Activated naive CD8-positive, alpha-beta T cell treated with anti-CD3 and anti-CD28 coated beads, Interleukin-2, amount 50 U/mL, for 16 hours (primary cell): ENCODE measurements at places on chromosomes 4 and X.

DNA sequence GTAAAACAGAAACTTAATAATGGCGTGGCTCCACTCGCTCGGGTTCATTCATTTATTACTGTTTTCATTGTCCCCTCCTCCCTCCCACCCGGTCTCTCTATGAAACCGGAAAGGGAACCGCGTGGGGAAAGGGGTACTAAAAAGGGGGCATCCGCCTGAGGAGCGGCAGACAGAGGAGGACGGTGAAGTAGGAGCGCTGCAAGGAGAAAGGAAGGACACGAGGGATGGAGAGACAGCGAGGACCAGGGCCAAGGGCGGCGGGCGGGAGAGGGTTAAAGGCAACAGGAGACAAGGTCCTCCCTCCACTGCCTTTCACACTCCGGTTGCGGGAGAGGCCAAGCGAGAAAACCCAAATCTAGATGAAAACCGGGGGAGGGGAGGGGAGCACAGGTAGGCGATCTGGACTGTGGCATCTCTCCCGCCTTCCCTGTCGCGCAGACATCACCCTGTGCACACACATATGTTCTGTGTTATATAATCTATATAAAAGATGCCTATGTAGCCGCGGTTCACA is 829 bp downstream of the ELOVL6 start:
- DNase-seq: peak; percentile 46

DNA sequence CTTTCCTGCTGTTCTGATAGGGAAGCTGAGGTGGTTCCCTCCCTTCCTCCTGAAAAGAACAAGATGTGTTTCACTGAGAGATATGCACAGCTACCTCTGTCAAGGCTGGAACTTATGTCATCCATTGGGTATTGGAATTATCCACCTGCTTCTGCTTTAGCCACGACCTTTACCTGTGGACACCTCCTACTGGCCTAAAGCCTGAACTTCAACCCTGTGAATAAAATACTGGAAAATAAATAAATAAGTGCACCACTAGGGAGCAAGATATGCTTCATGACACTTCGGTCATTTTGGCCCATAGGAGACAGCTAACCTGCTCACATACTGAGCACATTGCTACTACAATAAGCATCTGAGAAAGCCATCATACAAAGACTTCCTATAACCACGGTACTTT is 419.9 kb upstream of the NWD2 start:
- no peak for DNase-seq

GRCh38 chr4:70802928-70803580 is 36.6 kb downstream of the GRSF1 start:
- DNase-seq: no peak

GRCh38 chr4:78642934-78643333 is 91.4 kb downstream of the ANXA3 start:
- DNase-seq: no peak

- no peak for DNase-seq
Measured at GRCh38 chr4:106358899-106359298, 9.7 kb downstream of the GIMD1 start.

DNA sequence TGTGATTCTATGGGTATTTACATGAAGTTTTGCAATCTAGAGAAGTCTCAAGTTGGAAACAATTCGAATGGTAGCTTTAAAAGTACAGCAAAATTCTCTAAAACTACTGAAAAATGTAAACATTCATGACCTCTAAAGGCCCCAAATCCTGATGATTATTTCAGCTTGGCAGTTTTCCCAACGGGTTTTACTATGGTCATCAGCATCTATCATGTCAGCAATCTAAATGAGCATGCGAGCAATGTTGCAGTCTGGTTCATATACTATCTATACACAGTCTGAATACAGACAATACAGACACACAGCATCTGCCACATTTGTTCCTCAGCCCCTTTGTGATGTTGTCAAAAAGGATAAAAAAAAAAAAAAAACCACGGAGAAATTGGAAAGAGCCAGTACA is 790.3 kb upstream of the HTR2C start:
- no peak for DNase-seq

GRCh38 chr4:154503598-154503997 is 12.0 kb upstream of the DCHS2 start:
- DNase-seq: no peak

GRCh38 chr4:184624972-184625554 is 24.2 kb downstream of the CASP3 start:
- DNase-seq: no peak

- no peak for DNase-seq
Measured at GRCh38 chr4:10761903-10762302, 77.3 kb upstream of the CLNK start.

DNA sequence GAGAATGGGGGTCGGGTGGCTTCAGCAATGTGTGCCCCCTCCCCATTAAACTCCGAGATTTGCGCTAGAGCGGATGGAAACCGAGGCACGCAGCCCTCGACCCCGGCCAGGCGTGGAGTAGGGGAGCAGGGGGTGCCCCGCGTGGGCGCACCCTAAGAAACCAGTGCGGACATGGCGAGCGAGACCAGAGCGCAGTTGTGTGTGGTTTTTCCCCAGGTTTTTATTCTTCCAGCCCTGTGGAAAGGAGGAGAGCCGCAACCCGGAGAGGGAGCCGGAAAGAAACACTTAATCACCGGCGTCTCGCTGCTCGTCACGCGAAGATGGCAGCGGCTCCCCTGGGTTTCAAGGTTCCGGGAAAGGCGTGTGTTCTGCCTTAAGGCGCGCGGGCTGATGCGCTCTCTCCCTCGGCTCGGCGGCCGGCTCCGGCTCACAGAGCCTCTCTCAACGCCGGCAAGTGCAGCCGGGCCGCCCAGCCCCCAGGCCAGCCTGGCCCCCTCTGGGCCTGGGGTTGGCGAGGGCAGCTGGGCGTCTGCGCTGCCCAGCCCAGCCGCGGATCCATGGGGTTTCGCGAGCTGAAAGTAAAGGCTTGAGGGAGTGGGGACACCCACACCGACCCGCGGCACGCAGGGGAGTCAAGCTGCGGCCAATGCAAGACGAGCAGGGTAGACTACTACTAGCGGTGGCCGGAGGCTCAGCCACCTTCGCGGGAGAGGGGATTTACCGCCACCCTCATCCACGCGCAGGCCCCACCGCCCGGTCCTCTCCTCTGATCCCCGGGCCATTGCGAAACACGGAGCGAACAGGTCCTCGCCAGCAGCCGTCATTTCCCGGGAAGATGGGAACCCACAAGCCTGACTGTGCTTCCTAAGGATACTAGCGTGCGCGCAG is 74.0 kb upstream of the BCOR start:
- DNase-seq: no peak

DNA sequence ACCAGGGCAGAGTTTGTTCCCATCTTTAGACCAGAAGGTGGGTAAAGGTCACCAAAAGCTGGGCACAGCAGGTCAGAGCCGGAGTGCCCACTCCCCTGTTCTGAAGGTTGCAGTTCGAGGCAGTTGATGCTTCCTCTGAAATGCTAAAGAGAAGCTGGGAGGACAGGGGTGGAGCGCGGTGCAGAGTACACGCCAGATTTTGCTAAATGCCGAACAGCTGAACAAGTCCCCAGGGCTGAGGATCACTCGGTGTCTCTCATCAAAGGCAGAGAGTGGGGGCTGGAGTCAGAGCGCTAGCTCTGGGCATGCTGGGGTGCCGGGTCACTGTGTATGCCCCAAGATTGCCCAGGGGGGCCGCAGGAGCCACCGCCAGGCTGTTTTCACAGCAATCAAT is 197.0 kb downstream of the BCOR start:
- no peak for DNase-seq

GRCh38 chr4:16085822-16086221 is 2.0 kb upstream of the PROM1 start:
- no peak for DNase-seq
